ENCODE measurements at places on chromosomes 3 and 15. TPM values are rescaled to one million over a fixed set of nuclear protein-coding genes. Genes with fewer than 3 reads are reported as not detected.

The RNF168 gene
- total RNA-seq, result 17.1 TPM

DNA sequence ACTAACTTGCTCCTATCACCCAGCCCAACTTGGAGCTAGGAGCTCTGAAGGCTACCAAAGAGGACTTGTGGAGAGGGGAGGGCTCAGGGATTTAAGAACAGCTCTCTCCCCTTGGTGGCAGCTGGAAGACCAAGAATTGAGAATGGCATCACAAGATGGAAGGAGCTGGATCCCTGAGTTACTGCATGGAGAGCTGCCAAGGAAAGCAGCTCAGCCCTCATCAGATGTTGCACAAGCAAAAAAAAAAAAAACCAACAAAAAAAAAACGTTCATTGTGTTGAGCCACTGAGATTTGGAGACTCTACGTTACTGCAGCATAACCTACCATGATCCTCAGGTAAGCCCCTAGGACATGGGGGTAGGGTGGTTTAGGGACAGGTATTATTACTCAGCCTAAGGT lies 41.0 kb downstream of the ITGB5 start:
- DNase-seq, result no peak

DNA sequence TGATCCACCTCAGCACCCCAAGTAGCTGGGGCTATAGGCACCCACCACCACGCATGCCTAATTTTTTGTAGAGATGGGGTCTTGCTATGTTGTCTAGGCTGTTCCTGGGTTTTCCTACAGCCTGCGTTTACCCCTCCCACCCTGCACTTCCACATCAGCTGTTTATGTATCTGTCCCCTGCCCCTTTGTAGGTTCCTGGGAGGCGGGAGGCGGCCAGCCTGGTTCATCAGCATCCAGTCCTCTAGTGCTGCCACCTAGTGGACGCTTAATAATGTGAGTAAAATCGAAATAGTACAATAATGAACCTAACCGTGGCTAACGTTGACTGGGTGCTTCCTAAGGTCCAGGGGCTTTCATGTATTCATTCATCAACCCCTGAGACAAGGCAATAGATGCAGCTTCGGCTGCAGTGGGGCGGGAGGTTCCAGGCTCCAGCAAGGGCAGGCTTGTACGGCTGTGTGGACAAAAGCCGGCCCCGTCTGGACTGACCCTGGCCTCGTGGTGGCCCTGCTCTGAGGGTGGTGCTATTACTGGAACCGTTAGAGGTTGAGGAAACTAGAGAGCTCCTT lies 1.2 kb upstream of the LCTL start:
- DNase-seq, result peak; percentile 85

DNA sequence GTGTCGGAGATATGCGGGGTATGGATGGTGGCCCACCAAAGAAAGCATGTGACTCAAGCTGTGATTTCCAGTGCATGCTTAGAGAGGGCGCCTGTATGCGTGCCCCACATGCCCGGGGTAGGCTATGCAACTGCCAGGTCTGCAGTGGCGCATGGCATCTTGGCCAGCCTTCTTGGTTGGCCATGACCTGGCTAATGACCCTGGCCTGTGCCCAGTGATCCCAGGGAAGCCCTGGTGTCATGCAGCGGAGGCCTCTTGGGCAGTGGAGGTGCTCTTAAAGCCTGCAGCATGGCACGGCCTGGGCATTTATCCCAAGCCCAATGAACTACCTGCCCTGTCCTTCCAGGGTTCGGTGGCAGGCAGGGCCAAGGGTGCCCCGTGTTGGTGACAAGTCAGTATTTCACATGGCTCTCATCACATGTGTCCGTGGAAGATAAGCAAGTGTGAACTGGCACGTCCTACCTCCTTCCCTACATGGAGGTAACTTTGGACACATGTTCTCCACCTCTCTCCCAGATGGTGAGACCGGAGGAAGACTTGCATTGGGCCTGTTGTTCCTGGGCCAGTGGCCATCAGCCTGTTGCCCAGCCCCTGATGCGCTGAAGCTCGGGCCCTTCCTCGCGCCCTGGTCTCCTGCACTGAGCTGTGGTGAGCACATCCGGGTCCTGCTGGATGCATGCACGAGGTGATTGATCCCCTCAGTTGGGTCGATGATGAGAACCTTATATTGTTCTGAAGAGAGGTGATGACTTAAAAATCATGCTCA lies 192.0 kb downstream of the UBE3A start:
- no peak for DNase-seq
